ENCODE measurements at places on chromosomes 4 and X.

DNA sequence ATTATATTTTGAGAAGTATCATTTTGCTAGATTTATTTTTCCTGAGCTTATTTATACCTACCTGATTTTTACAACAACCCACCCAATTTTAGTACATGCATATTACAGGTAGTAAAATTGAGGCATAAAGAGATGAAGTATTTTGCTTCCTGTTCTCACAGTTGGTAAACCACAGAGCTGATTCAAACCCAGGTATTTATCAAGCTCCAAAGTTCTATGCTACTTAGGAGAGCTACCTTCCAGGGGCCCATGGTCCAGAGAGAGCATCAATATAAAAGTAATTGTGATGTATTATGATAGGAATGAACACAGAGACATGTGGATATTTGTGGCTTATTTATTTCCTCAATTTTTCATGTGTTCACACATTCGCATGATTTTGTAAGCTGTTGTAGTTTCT, 20.2 kb upstream of the GBA3 start:
- DNase-seq = no peak

GRCh38 chr4:149841686-149842085, 26.0 kb upstream of the IQCM start:
- no peak for DNase-seq

- no peak for DNase-seq
These were observed 133.6 kb upstream of the CPEB2 start for GRCh38 chr4:14868426-14869395.

DNA sequence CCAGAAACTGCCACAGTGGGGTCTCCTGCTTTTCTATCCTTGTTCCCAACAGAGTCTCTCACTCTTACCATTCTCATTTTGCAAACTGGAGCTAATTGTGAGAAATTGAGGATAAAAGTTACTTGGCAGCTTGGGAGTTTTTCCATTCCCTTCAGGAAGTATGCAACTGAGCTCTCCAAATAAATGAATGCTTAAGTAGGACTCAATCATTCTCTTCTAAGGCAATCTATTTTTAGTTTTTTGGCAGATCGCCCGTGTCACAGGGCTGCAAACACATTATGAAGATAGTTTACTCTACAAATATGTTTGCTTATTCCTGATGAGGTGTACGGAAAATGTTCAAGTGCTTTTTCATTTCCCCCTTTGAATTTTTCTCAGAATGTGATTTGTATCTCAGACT, 5.3 kb downstream of the ASB11 start:
- no peak for DNase-seq

DNA sequence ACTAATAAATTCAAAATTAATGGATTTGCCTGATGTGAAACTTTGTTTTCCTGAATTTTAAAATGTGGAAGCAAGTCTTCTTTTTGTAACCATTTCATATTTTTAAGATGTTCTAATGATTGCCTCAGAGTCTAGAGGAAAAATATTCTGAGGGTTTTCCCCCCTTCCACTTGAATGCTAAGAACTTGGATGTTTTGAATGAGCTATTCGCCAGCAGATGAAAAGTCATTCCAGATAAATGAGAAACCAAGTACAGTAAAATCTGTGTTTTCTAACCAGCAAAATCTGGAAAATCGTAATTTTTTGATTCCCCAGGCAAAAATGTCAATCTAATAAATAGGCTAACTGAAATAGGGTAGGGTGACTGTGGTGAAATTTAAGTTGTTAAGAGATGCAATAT, 45.6 kb downstream of the SLIT2 start:
- no peak for DNase-seq

DNA sequence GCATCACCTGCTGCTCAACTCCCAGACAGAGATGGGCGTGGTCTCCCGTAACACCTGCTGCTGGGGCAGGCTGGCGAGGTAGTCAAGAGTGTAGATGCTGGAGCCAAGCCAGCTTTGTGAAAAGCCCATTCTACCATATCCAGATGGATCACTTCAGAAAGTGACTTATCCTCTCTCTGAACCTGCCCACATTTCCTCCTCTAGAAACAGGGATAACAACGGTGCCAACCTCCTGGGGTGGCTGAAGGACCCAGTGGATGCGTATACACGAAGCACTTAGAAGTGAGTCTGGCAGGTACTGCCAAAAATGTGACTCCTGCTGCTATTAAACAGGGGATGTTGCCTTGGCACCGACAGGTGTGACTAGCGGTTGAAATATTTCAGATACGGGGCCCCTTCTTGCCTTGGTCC, 95.8 kb downstream of the SORBS2 start:
- DNase-seq = no peak

GRCh38 chr4:184284336-184284690, 66.6 kb upstream of the ENPP6 start:
- DNase-seq = no peak

- DNase-seq = no peak
These were observed 284.7 kb downstream of the EVC2 start for GRCh38 chr4:5423670-5424069.

DNA sequence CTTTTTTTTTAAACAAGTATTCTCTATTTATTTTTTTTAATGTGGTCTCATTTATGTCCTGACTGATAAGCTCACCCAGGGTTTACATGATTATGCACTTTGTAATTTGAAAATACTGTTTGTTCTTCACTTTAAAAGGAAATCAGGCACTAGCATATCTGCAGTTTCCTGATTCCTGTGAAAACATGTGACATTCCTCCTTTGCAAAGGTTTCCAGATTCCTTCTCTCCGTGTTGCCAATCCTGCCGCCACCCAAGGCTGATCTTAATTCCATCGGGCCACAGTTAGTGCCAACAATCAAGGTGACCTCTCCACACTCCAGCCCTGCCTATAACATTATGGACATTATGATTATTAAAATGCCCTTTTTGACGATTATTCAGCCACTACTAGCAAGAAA, 225.4 kb downstream of the PCDH7 start:
- no peak for DNase-seq

DNA sequence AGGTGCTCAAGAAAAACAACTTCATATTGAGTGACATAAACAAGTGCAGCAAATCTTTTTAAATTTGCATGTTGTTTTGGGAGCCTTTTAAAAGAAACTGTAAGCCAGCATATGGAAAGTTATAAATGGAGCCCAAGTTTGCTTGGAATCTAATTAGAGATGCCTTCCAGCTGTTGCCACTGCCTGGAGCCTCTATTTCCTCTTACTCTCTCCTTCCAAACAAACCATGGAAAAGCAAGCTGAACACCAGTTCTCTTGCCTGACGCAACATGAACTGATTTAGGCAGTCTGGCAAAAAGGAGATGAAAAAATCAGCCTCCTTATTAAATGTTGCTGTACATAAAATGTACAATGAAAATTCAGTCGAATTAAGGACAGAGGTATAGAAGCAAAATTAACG, 21.5 kb downstream of the ARSJ start:
- no peak for DNase-seq

GRCh38 chrX:130497531-130497930, 95.7 kb downstream of the RBMX2 start:
- no peak for DNase-seq

- no peak for DNase-seq
These were observed 33.5 kb upstream of the CYBB start for GRCh38 chrX:37746218-37746941.

DNA sequence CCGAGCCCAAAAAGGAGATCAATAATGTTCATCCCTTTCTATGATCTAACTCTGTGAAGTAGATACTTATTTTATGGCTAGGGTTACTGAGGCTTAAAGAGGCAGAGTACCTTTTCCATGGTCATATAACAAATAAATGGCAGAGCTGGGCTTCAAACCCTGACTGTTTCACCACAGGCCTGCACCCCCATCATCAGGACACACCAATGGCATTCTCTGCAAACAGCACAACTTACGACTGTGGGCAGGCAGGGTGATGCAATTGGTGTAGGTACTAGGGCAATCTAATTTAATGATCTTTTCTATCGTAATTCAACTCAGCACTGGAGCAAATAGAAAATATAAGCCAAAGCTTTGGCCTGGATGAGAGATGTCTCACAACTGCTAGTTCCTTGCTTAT, 118.8 kb upstream of the CBR4 start:
- DNase-seq = no peak

- no peak for DNase-seq
These were observed at the start of gene MYOZ2 for GRCh38 chr4:119135721-119136121. TSS of gene MYOZ2 (plus strand) at chr4:119135832. CDS start at chr4:119136526, 694 bp downstream.

DNA sequence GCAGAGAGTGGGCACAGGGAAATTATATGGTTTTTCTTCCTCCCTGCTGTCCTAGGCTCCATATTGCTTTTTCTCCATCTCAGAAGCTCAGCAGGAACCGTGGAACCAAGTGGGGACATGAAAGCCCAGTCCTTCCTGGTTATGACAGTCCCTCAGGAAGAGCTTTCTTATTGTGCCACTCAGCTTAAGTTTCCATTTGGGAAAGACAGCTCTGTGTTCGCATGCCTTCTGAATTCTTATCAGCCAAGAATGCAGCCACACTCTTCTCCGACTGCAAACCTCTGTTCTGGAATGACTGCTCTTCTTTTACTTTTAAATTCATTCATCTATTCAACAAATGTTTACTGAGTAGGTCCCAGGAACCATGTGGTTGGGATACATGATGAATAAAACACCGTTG, 58.0 kb upstream of the PPARGC1A start:
- no peak for DNase-seq

DNA sequence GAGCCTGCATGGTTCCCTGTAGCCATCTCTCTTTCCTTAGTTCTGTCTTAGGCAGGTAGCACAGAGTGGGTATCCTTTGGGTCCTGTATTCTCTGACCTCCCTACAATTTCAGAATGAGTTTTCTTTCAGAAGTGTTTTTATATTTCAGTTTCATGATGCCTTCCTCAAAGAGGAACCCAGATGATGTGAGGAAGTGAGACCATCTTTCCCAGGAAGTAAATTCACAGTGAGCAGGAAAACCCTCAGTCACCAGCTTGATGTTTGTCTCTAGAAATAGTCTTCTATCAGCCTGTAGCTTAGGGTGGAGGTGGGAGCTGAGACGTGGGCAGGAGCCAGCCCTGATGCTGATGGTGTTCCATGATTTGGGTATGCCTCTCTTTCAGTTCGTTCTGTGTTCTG, 16.9 kb downstream of the PLAC1 start:
- no peak for DNase-seq

DNA sequence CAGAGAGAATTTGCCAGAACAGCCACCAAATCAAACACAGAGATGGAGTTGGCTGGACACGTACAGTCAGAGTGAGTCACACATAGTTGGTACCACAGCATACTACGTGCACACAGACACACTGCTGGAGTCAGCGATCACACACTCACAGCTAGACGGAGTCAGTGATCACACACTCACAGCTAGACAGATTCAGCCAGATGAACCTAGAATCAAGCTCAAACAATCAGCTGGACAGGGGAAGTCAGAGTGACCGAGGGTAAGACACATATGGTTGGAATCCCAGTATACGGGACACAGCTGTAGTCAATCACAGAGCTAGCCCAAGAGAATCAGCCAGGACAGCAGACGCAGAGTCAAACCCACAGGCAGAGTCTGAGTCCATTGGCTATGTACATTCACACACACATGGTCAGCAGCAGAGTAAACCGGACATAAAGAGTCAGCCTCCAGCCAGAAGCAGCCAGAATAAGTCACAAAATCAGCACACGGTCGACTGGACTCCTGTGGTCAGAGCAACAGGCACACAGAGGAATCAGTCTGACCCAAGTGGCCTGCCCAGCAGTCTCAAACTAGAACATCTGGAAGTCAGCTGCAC, 4.6 kb downstream of the SLC38A5 start:
- no peak for DNase-seq

DNA sequence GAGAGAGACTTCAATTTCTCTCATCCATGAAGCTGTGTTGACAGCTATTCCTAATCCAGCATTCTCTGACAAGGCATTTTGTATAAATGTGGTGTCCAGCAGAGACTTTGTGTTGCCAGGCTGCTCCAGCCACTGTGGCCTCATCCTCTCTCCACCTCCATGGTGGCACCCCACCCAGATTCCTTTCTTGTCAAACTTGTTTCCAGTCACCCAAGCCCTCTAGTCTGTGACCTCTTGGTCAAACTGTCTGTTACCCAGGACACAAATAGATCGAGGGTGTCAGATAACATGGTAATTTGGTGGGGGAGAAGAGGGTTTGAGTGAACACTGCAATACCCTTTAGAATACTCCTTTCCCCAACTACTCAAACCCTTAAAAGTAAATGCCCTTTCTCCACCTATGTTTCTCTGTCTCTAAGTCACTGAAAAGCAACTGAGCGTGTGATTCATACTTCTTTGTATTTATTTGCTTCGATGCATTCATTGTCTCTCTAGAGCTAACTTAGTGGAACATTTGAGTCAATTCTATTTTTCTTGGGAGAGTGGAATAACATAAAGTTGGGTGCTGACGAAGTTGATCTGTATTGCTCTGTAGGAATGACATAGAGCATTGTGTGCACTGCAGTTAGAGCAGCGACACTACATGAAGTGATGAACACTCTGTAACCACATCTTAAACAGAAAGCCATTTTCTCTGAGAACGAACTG, 13.7 kb downstream of the PITX2 start:
- DNase-seq = no peak

DNA sequence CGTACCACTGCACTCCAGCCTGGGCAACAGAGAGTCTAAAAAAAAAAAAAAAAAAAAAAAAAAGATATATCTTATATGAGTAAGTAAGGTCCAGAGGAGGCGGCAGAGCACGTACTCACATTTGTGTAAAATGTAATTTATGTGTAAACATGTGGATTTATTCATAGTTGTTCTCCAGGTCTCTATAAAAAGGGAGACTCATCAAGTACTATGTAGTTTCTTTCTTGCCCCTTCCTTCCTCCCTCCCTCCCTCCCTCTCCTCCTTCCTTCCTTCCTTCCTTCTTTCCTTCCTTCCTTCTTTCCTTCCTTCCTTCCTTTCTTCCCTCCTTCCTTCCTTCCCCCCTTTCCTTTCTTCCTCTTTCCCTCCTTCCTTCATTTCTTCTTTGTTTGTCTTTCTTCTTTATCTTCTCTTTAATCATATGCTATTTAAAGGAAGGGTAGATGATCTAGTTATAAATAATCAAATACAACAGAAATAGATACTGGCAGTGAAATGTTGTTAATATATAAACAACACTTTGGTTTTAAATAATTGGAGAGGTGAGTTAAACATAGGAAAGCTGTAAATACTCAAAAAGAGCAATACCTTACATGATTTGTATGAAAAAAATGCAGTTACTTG, 344.8 kb downstream of the ANK2 start:
- DNase-seq = no peak

DNA sequence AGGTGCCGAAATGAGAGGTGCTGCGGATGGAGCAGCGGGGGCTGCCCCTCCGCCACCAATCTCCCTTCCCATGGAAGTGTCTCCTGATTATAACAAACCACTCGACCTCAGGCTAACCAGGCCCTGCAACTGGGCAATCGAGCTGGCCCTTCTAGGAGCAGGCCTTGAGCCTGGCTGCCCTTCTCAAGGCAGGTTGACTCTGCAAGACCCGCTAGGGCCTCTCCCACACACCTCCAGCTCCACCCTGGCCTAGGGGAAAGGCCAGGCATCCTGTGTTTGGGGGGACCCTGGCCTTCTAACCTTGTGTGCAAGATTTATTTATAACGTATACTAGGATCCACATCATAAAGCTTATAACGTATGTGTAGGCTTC, 3.7 kb upstream of the BCOR start:
- DNase-seq = no peak

GRCh38 chr4:24195991-24196736, 306.3 kb upstream of the PPARGC1A start:
- DNase-seq = no peak

All from stimulated activated CD4-positive, alpha-beta T cell treated with anti-CD3 and anti-CD28 coated beads, Interleukin-1b, Interleukin-23, amount 100 ng/mL, for 1 hour (primary cell).